Thoracic aorta (tissue), 2 donors: ENCODE measurements at places on chromosomes 7 and 10. TPM values are rescaled to one million over a fixed set of nuclear protein-coding genes. Genes with fewer than 3 reads are reported as not detected.

DNA sequence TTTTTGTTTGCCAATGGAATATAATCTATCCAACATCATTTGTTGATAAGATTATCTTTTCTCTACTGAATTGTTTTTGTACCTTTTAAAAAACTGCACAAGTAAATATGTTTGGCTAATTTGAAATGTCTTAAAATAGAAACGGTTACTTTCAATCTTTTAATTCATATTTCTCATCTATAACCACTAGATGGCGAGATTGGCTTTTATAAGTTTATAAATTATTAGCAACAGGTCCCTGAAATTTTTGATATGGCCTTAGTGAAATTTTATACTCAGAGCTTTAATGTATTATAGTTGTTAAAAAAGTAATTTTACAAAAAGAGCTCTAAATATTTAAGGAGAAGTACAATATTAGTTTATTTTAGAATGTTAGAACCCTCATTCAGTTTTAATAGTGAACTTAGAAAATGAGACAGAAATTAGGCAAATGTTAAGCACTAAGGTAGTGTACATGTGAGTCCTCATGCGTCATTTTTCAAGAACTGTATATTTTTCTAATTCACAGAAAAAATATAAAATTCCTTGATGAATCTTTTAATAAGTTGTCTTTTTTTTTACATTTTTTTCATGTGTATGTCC is 592.5 kb downstream of the ARL4A start:
- DNase-seq, result no peak

DNA sequence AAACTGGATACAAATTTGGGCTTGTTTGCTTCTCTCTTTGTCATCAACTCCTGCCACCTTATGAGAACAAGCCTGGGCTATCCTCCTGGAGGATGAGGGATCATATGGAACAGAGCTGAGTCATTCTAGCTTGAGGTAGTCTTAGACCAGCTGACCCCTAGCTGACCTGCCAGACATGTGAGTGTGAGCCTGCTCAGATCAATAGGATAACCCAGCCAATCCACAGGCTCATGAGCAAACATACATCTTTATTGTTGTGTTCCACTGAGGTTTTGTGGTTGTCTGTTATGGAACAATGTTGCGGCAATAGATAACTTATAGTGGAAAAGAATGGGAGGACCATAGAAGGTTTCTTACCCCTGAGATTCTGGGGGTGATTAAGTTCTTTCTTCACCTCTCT is 54.5 kb upstream of the FAM180A start:
- no peak for DNase-seq

The NDUFB8 gene
- total RNA-seq, result 222 TPM

DNA sequence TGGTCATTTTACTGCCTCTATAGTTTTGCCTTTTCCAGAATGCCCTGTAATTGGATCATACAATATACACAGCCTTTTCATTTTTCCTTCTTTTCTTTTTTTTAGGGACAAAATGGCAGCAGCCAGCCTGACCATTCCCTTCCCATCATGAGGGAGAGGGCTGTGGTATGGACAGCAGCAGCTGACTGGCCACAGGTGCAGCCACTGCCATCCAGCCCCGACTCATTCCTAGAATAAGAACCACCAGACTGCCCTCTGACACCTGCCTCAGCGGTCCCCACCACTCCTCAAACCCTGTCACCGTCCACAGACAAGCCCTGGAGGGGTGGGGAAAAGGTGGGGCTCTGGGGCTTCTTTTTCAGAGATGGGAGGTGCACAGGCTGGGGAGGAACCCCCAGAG is 92.8 kb downstream of the EPDR1 start:
- no peak for DNase-seq

GRCh38 chr7:726854-727103 is 280 bp downstream of the DNAAF5 start:
- no peak for DNase-seq

The HOXA7 gene
- 0.54 TPM for total RNA-seq

The GRID2IP gene
- 0.35 TPM for total RNA-seq

The CRPPA gene
- total RNA-seq, result 1.4 TPM

The SMKR1 gene
- total RNA-seq, result not detected

GRCh38 chr10:76408646-76409045 is 977.2 kb downstream of the LRMDA start:
- DNase-seq, result no peak

The CYP2E1 gene
- 2.9 TPM for total RNA-seq

GRCh38 chr10:16280595-16280994 is 156.2 kb upstream of the PTER start:
- no peak for DNase-seq

The PSAP gene
- 1,091 TPM for total RNA-seq

The PPP1R9A gene
- total RNA-seq, result 11.8 TPM

DNA sequence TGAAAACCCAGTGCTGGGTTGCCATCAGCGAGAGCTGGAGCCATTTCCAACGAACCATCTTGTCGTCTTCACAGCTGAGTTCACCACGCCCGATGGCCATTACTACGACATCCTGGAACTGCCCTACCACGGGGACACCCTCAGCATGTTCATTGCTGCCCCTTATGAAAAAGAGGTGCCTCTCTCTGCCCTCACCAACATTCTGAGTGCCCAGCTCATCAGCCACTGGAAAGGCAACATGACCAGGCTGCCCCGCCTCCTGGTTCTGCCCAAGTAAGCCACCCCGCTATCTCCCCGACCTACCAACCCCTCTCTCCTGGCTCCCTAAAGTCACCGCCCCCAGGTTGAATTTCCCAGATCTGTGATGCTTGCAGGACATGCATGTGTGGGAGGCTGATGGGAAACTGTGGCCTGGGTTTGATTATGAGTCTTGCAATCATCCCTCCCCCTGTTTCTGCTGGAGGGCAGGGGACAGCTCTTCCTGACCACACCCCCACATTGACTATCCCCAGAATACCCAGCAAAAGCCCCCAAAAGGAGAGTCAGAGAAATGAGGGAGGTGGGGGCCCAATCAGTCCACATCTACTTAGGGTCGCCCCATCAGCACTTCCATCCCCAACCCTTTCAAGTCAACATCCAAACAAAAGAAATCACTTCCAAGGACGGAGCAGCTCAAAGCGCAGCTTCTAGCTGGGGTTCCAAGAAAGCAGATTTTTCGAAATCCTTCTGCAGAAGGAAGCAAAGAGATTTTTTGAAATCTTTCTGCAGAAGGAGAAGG is 6.9 kb downstream of the SERPINE1 start:
- no peak for DNase-seq

- DNase-seq, result no peak
These were observed 109.9 kb downstream of the ITGB8 start for GRCh38 chr7:20440472-20441105.
